ENCODE measurements at places on chromosomes 1 and 21. TPM values are rescaled to one million over a fixed set of nuclear protein-coding genes. Genes with fewer than 3 reads are reported as not detected.

DNA sequence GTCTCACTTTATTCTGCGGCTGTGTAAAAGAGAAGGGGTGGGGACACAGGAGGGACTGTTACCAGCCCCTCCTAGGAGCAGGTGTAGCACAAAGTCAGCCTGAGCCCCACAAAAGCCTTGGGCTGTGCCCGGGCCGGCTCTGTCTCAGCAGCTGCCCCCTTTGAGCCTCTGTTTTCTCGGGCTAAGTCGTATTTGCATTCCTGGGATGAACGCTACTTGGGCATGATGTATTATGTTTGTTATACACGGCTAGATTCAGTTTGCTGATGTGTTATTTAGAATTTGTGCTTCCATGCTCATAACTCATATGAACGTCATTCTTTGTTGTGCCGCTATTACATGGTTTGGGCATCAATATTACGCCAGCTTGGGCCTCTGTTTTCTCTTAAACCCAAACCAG, 47.8 kb downstream of the KCNN3 start:
- DNase-seq, result no peak

- no peak for DNase-seq
Measured at GRCh38 chr1:39358491-39358890, 132.9 kb upstream of the BMP8A start.

DNA sequence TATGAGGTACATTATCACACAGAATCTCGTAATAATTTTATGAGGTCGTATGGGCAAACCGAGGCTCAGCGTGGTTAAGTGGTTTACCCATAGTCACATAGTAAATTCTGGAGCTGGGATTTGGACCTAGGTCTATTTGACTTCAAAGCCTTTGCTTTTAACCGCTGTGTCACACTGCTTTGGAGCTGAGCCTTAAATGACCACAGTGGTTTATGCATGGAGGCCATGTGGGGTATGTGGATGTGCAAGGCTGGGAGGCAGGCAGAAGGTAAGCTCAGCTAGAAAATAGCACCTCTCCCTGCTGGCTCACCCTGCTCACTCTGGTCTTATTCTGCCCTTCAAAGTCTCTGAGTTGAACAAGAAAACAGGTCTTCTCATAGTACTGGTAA, 269.5 kb downstream of the TRABD2B start:
- DNase-seq, result no peak

GRCh38 chr21:29080454-29080941, 7.0 kb upstream of the CCT8 start:
- no peak for DNase-seq

SLC39A1 gene
- total RNA-seq, result 114 TPM

TAL1 gene
- total RNA-seq, result 4.0 TPM

YIPF1 gene
- 21.4 TPM for total RNA-seq

MRPL9 gene
- total RNA-seq, result 49.8 TPM

All from esophagus muscularis mucosa (tissue), 4 donors.